ENCODE measurements at places on chromosomes 6 and 20.

DNA sequence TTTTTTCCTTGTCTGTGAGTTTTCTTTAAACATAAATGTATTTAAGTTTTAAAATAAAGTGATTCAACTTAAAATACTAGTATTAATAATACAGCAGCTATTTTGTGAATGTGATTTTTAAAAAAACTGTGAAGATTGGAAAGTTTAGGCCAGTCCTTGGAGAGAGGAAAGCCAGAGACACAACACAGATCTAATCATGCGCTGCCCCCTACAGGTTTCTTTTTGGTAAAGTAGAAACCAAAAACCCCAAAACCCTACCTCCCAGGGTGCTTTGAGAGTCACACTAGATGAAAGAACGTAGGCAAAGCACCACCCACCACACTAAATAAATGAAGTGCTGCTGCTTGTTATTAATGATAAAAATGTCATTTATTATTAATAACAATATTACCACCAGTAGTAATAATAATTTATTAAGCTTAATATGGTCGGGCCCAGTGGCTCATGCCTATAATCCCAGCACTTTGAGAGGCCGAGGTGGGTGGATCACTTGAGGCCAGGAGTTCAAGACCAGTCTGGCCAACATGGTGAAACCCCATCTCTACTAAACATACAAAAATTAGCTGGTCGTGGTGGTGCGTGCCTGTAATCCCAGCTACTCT is 33.7 kb downstream of the SLC9A8 start:
- DNase-seq, result peak; percentile 68

DNA sequence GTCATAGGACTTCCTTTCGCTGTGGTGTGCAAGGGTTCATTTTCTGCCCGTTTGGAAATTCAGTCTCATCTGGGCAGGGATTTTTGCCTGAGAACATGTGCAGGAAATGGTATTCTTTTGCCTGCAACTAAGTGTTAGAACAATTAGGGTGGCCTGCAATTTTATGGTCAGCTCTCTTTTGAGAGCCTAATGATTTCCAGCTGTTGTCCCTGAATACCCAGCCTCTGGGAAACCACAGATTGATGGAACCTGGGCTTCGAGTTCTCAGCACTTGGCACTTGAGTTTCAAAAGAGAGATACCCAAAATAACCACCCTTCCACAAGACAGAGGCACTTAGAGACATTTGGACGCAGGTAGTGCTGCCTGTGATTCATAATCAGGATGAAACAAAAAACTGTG is 217.2 kb upstream of the FOXA2 start:
- no peak for DNase-seq

DNA sequence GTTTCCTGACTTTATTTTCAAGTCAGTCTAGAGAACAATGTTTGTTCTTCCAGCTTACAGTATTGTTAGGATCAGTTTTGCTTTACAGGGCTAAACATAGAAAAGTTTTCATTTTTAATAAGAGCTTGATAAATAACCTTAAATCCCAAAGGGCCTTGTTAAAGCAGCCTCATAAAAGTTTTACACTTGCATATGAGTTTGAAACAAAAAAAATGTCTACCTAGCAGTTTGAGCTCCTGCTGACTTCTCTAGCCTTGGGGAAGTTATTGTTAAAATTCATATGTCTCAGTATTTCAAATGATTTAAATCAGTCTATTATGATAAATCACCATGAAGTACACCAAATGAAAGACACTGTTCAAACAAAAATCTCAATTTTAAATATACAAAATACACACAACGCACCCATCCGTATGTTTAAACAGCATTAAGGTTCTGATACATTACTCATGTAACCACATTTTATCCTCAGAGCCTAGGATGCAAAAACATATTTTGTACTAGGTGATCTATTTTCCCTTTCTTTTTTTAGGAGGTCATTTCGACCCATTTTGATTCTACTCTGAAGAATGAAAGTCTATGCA is 87.2 kb downstream of the UBE3D start:
- DNase-seq, result no peak

DNA sequence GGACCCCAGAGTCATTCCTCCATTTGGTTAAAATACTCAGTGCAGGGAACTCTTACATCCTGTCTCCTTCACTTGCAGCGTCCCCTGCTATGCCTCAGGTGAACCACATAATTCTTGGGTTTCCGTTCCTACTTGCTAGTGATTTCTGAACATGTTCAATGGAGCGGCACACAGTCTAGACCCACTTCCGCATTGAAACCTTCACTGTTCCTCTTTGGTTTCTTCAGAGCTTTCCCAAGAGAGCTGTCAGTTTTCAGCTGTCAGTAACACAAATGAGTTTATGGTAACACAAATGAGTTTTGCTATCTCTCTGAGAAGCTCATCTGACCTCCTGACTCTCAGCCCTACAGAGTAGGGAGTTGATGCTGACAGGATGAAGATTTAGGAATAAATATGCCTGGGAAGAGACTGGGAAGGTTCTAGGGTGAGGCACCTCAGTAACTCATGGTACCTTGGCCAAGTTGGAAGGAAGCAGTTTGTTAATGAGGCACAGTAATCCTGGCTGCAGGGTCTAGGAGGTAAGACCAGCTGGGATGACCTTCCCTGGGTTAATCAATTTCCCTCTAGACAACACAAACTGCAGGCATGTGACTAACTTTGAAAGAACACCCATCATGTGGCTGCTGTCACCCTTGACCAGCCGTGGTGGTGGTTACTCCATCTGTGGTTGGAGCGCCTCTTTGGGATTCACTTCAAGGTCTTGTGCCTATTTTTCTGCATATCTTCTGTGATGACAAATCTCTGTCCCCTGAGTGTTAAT is 5.4 kb downstream of the SYS1 start:
- no peak for DNase-seq

GRCh38 chr6:45982280-45983036 is 33.2 kb downstream of the CLIC5 start:
- DNase-seq, result no peak

GRCh38 chr6:4474810-4475209 is 301.4 kb upstream of the CDYL start:
- DNase-seq, result no peak

GRCh38 chr20:25484224-25484846 is 76.9 kb downstream of the GINS1 start:
- DNase-seq, result no peak

DNA sequence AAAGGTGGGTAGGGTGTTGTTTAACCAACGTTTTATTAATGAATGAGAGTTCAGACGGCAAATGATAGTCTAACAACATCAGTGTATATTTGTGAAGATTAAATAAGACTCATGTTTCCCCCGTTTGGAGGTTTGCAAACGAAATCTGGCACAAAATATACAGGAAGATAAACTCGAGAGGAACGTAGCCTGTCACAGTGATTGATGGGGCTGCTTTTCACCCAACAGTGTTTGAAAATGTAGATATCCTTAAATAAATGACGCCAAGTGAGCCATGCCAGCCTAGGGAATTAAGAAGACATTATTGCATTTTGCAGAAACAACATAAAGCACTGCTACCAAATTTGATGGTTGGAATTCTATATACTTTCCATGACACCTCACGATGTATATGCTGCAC is 696.5 kb upstream of the FLRT3 start:
- no peak for DNase-seq
